H7 (cell line): ENCODE measurements at places on chromosomes 6 and 20.

- peak; percentile 34 for DNase-seq
Measured at GRCh38 chr6:1463275-1463674, 73.9 kb downstream of the FOXF2 start.

GRCh38 chr6:3650959-3651697 lies 100.4 kb downstream of the PXDC1 start:
- no peak for DNase-seq

- no peak for DNase-seq
Measured at GRCh38 chr6:5869261-5869660, 137.5 kb downstream of the NRN1 start.

DNA sequence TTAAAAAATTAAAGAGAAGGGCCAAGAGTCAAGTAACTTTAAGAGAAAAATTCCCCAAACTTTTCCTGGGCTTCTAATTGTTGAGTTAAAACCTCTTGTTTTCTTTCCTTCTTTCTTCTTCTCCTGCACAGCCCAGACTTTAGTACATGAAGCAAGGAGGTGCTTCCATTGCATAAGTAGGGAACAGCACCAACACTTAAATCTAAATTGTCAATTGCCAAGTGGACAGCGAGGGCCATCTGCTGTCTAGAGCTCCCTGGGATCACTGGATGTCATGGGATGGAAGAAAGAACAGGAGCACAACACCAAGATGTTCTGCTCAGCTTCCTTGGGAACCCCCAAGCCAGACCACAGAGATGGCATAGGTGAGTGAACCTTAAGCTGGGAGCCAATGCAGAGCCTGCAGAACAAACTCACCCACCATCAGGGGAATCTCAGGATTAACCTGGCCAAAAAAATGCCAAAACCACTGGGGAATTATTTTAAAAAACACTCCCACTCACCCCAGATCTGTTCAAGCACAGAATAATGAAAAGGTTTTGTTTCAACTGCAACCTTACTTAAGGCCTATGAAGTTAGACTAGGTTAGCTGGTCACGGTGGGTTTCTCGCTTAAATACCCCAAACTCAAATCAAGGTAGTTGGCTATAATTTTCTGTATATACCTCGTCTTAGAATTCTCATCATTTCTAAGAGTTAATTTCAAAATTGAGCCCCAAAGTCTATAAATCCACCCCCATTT lies 67.8 kb downstream of the TNFRSF21 start:
- no peak for DNase-seq

- DNase-seq, result no peak
Measured at GRCh38 chr6:72260489-72260888, 361.4 kb upstream of the KCNQ5 start.
